Stimulated activated CD8-positive, alpha-beta memory T cell treated with anti-CD3 and anti-CD28 coated beads, Interleukin-7, amount 100 ng/mL, for 1 hour (primary cell): ENCODE measurements at places on chromosomes 6 and 20.

DNA sequence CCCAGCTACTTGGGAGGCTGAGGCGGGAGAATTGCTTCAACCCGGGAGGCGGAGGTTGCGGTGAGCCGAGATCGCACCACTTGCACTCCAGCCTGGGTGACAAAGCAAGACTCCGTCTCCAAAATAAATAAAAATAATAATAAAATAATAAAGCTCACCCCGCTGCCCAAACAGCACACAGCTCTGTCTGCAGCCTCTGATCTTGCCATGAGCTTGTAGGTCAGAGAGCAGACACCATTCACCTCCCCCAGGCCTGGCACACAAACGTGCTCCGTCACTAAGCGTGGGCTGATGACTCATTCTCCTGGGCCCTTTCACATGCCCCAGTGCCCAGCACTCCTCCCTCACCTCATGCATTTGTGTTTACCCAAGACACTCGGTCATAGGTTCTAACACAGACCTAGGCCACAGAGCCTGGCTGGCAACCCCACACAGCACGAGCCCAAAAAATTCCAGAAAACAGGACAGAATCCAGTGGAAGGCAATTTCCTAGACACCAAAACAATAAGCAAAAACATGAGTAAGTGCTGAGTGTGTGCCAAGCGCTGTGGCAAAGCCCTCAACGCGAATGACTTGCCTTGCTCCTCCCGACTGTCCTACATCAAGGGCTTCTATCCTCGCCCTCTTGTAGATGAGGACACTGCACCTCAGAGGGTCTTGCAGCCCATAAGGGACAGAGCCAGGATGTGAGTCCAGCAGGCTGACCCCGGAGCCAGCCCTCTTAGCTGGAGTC is 18.0 kb downstream of the ATP9A start:
- DNase-seq, result no peak

DNA sequence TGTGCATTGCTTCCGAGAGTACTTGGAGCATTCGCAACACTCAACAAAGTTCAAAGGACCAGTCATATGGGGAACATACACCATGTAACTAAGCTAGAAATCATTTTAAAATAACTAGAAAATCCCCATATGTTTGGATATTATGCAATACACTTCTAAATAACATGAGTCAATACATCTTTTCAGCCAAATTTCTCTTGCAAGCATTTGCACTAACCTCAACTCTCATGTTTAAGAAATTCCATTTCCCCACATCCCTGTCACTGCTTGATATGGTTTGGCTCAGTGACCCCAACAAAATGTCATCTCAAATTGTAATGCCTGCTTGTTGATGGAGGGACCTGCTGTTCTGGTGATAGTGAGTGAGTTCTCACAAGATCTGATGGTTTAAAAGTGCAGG is 85.7 kb upstream of the CST7 start:
- DNase-seq, result no peak

DNA sequence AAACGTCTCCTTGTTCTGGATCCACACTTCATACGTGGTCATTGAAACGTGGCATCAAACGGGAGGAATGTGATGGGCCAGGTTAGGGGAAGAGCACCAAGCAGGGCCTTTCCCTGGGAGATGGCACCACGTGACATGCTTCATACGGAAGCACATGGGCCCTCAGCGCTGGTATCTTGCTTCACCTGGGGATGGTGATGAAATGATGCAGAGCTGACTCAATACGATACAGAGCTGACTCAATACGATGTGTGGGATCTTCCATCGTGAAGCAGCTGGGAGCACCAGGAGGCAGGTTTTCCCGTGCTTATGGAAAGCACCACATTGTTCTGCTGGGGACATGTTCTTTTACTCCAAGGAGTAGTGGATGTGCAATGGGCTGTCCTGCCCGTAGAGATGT is 22.5 kb upstream of the TAGAP start:
- no peak for DNase-seq

DNA sequence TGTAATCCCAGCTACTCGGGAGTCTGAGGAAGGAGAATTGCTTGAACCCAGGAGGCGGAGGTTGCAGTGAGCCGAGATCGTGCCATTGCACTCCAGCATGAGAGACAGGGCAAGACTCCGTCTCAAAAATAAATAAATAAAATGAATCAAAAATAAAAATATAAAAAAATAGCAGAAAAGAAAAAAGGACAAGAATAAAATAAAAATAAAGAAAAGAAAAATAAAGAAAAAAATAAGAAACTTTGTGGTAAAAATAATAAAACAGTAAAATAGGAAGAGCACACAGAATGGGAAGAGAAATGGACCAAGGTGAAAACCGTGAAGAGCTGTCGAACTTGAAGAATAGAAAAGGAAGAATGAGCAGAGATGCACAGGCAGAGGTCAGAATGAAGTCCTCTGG is 63.0 kb downstream of the SNX5 start:
- no peak for DNase-seq

DNA sequence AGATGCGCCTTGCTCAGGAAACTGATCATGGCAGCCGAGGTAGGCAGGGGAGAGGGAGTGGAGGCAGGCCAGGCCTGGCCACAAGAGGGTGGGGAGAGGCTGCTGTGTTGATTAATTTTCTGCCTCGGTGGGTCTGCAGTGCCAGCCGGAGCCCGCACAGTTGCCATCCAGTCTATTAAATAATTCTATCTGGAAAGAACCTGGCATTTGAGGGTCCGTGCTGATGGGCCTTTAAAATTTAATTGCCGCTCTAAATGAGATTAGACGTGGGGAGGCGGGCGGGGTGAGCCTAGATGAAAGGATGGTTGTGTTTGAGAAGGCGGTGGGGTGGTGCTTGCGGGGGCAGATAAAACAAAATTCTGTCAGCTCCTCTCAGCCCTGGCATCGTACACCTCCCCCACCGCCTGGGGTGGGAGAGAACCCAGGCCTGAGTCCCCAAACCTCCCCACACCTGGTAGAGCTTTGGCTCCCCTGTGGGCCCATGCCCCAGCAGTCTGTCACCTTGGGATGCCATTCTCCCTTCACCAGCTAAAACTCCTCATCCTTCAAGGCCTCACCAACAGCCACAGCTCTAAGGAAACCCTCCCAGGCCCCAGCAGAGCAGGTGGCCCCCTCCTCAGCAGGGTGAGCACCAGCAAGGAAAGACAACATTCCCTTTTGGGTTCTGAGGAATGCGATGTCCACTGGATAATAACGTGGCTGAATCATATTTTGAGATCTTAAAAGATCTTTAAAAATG is 167.3 kb downstream of the GRM4 start:
- DNase-seq, result no peak

GRCh38 chr20:15098351-15098750 is 760.9 kb upstream of the FLRT3 start:
- DNase-seq, result no peak

- DNase-seq, result no peak
These were observed 24.4 kb downstream of the ANGPT4 start for GRCh38 chr20:891706-892080.

- DNase-seq, result no peak
These were observed 35.2 kb downstream of the PLCG1 start for GRCh38 chr20:41172296-41173140.

DNA sequence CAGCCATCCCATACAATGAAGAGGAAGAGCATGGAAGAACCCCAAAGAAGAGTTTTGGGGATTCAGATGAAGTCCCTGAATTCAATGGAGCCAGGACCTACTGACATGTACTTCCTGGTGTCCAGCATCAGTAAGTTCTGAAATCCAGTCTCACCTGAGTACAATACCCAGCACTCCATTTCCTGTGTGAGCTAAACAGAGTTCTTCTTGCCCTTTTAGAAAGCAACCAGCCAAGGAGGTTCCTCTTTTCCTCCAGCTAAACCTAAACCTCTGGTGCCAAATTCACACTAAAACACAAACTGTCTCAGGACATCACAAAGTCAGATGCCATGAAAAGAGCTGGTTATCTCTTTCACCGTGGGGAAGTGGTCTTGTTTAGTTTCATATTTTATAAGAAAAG is 71.5 kb downstream of the PKHD1 start:
- no peak for DNase-seq

GRCh38 chr6:122495612-122496011 is 24.0 kb upstream of the SERINC1 start:
- DNase-seq, result no peak

GRCh38 chr6:26464014-26464413 is 6.3 kb downstream of the BTN2A1 start:
- no peak for DNase-seq

DNA sequence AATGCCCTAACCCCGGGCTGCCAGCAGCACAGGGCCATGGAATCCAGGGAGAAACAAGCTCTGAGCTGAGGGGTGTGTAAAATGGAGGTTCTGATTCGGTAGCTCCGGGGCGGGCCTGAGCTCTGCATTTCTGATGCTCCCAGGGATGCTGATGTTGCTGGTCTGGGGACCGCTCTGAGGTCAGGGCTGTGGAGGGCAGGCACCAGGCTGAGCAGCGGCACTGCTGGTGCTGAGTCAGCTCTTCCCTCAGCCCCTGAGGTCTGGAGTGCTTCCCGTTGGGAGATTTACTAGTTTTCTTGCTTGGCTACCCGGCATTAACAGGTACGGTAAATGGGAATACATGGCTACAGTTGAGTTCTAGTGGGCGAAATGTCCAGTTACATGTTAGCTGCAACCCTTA is 18.6 kb upstream of the CST3 start:
- DNase-seq, result no peak

DNA sequence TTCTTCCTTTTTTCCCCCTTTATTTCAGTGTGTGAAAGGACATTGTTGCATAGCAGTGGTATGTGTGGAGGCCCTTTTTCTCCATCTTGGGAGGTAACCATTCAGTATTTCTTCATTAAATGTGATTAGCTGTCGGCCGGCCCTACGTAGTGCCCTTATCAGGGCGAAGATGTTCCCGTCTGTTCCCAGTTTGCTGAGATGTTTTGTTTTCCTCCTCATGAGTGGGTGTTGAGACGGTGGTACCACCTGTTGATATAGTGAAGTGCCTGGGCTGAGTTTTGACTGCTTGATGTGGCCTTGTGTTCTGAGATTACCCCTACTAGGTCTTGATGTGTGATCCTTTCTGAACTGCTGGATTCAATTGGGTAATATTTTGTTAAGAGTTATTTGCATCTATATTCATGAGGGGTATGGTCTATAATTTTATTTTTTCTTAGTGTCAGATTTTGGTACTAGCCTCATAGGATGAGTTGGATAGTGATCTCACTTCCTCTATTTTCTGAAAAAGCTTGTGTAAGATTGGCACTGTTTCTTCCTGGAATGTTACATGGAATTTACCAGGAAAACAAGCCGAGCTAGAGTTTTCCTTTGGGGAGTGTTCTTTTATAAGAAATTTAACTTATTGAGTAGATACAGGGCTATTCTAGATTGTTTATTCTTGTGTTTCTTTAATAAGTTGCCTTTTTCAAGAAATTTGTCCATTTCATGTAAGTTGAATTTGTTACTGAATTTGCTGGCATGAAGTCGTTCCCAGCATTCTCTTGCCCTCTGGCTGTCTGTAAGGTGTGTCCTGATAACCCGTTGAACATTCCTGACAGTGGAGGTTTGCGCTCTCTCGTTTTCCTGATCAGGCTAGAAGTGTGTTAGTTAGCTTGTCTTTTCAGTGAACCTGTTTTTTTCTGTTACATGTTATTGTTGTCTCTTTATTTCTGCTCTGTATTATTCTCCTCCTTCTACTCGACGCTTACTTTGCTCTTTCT is 4.3 kb downstream of the MTG2 start:
- DNase-seq, result no peak

- DNase-seq, result no peak
These were observed 48.9 kb downstream of the SYCP2 start for GRCh38 chr20:59884494-59884893.

DNA sequence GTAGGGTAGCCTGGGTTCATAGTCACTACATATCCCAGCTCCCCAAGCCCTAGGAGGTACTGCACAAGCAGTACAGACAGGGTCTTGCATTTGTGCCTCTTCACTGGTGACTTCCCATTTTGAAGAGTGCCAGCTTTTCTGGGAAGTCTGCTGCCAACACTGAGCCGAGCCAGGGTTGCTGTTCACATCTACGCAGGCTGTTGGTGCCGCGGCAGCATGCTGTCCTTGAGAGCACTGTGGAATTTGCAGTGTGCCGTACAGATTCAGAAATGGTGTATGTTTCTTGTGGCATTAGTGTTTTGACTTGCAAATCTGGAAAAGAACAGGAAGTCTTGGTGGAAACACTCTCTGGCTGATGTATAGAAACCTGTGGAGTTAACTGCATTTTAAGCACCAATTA is 67.5 kb downstream of the JARID2 start:
- DNase-seq, result no peak

GRCh38 chr20:58006346-58007316 is 221.8 kb downstream of the ANKRD60 start:
- no peak for DNase-seq

DNA sequence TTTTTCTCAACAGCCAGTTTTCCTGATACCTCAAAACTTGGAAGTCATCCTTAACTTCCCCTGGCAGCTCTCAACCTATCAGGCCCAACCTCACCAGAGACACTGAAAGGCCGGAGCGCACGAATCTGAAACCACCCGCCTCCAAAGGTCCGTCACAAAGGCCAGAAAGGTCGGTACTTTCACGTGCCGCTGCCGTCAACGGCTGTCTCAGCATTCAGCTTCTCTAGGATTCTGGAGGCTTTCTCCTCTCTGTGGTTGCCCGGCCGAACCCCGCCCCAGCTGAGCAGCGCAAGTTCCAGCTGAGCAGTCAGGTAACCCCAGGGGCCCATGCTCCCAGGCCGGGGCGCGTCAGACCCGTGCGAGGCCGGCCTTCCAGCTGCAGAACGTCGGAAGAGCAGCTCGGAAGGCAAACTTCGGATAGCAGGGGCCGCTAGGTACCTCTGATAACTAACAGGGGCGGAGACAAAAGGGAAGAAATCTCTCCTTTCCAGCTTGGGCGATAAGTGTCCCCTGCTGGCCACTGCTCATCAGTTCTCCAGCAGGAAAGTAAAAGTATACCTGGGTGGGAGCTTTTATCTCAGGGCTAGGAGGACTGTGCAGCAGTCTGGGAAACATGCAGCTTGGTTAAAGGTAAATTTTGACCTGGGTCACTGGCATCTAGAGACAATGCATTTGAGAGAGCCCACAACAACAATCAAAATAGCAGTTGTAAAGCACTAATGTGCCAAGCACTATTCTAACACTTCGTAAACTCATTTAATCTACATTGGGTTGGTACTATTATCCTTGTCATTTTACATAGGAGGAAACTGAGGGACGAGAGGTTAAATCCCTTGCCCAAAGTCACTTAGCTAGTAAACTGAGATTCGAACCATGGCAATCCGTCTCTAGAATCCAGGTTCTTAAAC is 16.1 kb downstream of the ZSCAN12 start:
- DNase-seq, result no peak

DNA sequence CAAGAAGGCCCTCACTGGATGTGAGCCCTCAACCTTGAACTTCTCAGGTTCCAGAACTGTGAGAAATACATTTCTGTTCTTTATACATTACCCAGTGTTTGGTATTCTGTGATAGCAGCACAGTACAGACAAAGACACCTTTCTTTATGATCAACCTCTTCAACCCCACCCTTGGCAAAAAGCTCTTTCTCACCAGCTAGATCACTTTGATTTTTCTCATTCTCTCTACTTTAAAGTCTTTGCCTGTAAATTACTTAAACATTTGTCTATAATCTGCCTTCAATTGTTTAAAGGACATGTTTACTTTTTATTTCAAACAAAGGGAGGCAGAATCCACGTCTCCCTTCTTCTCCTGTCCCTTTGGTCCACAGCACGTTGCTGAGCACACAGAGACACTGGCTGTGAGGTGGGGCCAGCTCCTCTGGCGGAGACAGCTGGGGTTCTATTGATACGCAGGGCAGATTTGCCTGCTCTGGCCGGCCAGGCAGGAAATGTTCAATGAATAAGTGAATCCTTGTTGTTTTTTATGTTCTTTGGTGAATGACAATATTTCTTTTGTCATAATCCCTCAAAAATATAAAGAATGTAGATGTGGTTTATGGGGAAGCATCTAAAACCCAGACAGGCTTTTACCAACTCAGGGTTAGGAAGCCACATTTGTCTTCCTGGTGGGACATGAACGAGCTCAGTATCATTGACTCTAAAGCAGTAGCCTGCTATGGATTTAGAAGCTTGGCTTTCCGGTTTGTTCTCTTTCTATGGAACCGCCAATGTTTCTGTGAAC is 52.9 kb downstream of the NEDD9 start:
- DNase-seq, result no peak
